Effector CD4-positive, alpha-beta T cell (primary cell): ENCODE measurements at places on chromosomes 5 and 9.

- no peak for DNase-seq
Observed at GRCh38 chr5:87081016-87081415, 186.7 kb upstream of the RASA1 start.

GRCh38 chr9:742914-743589 is 98.4 kb upstream of the DMRT1 start:
- no peak for DNase-seq

- DNase-seq, result no peak
Observed at GRCh38 chr9:110059461-110059860, 148.5 kb downstream of the C9orf152 start.

DNA sequence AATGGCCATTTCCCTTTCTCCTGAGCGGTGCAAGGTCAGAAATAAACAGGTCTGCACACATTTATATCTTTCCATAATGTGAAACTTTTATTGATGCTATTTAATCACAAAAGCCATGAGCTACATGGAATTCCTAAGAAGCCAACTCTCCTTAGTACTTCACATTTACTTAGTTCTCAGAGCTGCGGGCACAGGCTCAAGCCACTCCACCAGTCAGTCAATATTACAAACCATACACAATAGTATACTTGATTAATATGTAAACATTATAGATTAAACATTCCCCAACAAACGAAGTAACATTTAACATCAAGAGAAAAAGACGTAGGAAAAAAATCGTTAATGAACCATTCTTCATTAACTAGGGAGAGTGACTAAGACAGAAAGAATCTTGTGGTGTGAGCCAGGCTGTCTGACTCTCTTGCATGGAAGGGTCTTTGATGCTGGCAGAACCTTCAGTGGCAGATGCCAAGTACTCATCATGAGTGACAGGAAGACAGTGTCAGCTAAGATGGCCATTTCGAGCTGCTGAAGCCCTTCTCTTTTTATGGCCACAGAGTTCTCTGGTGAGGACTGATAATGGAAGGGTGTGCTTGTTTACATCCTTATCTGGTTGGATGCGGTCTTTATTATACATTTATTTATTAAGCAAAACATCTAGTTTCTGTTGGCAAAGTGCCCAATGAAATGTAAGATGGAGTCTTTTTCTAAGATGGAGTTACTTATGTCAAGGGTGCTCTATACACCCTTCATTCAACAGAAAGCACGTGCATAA is 115.5 kb upstream of the TUT7 start:
- DNase-seq, result no peak

- DNase-seq, result peak; percentile 43
Observed at GRCh38 chr9:4640027-4640426, 22.1 kb upstream of the PLPP6 start.

DNA sequence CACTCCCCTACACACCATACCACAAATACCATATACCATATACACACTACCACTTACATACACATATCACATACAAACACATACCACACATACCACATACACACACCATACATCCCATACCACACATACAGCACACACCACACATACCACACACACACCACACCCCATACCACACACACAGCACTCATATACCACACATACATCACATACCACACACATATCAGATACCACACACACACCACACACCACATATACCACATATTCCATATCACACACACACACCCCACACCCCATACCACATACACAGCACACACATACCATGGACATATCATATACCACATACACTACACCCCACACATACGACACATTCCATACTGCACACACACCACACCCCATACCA is 276.6 kb downstream of the GADD45G start:
- no peak for DNase-seq

DNA sequence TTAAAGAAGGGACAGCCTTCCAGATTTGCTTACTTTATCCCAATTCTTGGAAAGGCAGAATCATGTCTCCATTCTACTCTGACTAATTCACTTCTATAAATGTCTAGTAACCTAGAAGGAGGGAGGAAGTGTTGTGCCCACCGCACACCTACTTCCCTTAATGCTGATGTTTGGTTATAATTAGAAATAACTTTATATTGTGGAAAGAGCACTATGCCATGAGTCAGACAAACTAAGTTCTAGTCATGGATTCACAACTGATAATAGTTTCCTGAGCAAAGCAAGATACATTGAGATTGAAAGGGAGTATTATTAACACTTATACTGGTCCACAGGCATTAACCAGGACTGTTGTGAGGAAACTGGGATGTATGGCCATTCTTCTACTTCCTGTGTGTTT is 345.9 kb upstream of the RPS23 start:
- no peak for DNase-seq

GRCh38 chr9:87387351-87388011 is 110.2 kb upstream of the DAPK1 start:
- no peak for DNase-seq

DNA sequence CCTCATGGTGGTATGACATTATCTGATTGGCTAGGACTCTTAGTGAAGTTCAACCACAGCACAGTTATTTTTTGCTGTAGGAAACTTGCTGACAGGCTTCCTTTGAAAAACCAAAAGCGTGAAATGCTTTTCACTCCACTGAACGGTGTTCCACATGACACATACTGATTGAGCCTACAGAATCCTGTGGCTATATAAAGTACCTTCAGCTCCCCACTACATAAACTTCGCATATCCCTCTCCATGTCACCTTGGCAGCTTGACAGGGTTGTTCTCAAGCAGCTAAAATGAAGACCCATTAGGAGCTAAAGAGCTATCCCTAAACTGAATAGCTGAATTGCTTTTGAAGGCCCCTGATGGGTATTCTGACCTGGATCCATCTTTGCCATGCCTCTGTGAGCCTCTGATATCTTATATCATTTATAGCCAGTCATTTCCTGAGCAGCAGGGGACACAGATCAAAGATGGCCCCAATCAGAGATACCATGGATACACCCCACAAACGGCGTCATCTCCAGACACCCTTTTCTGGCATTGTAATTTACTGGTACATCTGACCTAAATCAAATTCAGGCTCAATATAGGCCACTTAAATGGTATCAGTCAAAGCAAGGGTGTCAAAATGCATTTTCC is 91.5 kb downstream of the APBA1 start:
- DNase-seq, result no peak

DNA sequence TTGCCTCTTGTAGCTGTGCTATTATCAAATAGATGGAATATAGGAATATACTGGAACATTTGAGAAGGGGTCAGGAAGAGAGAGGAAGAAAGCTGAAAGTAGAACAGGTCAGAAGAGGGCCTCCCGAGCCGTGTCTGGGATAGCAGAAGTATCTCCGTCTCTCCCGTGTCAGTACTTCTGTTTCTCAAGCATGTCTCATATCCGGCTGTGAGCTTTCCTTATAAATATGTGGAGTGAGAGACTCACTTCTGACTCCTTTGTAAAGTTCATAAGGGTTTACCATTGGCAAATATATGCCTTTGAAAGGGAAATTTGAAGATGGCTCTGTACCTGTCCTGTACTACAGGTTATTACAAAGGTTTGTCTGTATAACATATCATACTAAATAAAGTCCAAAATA is 50.3 kb downstream of the MOCS2 start:
- no peak for DNase-seq

- no peak for DNase-seq
Observed at GRCh38 chr5:163861670-163862069, 356.3 kb downstream of the MAT2B start.

GRCh38 chr5:81253875-81254274 is 20.8 kb downstream of the CKMT2 start:
- no peak for DNase-seq

GRCh38 chr9:130466537-130467217 is 21.9 kb downstream of the ASS1 start:
- no peak for DNase-seq
